Fibroblast of upper back skin (primary cell): ENCODE measurements at places on chromosomes 12 and 14.

- peak; percentile 44 for DNase-seq
Observed at GRCh38 chr12:6062757-6063735, 61.4 kb downstream of the VWF start.

- no peak for DNase-seq
Observed at GRCh38 chr12:121796855-121797751, 3.6 kb upstream of the RHOF start.

- DNase-seq, result peak; percentile 56
Observed at GRCh38 chr12:62738105-62738504, 196.8 kb downstream of the PPM1H start.

DNA sequence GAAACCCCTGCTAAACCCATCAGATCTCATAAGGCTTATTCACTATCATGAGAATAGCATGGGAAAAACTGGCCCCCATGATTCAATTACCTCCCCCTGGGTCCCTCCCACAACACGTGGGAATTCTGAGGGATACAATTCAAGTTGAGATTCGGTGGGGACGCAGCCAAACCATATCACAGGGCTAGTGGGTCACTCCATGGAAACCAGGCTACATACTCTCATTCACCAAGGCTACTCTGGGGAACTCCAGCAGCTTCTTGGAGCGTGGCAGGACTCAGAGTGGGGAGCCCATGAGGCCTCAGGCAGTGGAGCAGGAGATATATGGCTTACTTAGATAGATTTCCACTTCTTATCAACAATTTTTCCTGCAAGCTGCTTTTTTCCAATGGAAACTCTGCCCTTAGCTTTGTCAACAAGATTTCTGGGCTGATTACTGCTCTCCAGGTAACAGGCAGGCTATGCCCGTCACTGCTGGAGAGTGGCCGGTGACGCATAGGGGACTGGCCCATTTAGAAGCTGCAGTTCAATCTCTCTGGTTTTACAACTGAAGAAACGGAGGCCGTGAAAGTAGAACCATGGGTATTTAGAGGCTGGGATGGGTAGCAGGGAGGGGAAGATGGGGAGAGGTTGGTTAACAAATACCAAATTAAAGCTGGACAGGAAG, 16.5 kb downstream of the VDR start:
- DNase-seq, result no peak

DNA sequence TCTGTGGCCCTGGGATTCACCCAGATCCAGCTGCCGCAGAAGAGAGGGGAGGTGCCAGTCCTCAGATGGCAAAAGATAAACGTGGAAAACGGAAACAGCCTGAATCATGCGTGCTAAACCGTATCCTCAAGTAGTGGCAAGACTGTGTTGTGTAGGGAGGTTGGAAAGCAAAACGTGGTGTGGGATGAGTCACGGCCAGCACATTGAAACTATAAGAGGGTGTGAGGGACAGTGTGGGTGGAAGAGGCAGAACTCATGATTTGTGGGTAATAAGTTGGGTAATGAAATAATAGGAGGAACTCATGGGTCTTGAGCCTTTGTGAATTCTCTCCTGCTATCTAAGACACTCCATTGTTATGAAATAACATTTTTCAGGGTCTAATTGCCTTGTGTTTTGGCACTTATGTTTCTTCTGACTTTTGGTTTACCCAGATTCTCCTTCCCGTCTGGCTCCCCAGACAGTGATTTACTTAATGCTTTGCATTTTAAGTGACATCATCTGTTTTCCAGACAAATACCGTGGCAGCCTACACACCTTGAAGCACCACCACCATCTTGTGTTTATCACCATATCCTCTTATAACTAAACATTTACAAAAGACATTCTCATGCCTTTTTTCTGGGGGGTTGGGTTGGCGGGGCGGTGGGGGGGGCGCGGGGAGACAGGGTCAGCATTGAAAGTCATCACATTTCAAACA, 62.3 kb upstream of the PTCSC3 start:
- peak; percentile 2 for DNase-seq

- no peak for DNase-seq
Observed at GRCh38 chr14:70641548-70642302, at the start of gene TTC9. TTC9 (plus strand) TSS chr14:70641916; CDS start chr14:70642130, 214 bp downstream.

DNA sequence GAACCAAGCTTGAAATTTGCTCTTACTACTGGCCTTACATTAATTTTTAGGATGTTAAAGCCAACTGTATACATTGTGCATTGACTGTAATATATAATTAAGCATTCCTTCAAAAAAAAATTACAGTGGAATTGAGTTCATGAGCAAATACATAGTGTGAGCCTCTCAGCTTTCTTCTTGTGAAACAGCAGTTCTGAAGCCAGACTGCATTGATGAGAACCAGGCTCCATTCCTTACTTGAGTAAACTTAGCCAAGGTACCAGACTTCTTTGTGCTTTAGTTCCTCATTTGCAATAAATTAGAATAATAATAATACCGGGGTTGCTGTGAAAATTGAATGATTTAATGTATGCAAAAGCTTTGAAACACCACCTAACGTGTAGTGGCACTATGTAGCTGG, 169.5 kb downstream of the ANO4 start:
- DNase-seq, result no peak

DNA sequence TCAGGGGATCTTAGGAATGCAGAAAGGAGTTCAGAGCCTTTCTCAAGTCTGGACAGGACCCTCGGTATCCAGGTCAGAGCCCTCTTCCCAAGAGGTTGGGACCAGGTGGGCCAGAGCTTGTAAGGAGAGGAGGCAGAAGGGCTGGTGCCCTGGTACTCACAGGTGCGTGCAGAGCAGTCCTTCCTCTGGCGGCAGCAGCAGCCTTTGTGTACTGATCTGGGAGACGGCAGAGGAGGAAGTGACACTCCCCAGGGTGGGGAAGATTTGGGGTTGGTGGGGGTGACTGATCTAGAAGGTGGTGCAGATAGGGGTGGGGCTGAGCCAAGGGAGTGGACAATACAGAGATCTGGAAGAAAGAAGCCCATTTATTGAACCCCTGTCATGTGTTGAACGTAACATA, at the start of gene ITGB7:
Gene ITGB7, minus strand, starts transcription at position 210 of the 400 bp plus-strand sequence. CDS start 6,808 bp downstream, outside the sequence.
- no peak for DNase-seq

DNA sequence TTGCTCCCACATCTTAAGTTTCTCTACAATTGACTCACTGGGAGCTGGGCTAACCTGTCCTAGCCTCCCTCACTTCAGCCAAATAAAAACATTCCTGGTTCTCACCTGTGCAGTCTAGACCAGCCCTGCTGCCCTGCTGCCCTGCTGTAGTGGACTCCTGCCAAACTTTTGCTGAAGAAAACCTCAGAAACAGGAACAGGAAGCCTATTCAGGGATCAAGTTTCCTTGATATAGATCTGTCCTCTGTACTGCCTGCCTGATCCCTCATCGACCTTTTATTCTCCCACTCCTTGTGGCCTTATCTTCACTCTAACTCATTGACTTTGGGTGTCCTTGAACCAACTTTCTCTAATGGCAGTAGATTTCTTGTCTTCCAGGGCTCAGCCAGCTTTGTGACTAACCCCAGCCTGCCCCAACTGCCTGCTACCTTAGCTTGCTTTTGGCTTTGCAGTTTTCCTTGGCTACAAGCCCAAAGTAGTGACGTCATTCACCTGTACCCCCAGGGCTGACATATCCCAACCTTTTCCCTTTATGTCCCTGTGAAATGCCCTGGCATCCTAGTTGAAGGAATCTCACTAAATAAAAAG, 234.8 kb downstream of the DUSP6 start:
- DNase-seq, result no peak

DNA sequence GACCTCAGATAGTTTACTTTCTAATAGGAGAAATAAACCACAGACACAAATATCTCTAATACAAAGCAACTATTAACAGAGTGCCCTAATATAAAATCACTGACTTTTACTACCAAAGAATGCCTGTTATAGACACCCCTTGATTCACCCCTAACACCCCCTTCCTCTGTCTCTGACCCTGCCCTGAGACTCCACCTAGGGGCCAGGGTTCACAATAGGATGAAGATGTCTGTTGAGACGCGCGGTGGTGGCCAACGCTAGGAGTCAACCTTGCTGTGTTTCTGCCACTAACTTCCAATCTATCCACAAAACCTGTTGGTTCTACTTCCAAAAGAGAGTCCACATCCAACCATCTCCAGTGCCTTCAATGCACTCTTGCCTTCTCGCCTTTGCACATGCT, 10.9 kb upstream of the TC2N start:
- DNase-seq, result no peak

DNA sequence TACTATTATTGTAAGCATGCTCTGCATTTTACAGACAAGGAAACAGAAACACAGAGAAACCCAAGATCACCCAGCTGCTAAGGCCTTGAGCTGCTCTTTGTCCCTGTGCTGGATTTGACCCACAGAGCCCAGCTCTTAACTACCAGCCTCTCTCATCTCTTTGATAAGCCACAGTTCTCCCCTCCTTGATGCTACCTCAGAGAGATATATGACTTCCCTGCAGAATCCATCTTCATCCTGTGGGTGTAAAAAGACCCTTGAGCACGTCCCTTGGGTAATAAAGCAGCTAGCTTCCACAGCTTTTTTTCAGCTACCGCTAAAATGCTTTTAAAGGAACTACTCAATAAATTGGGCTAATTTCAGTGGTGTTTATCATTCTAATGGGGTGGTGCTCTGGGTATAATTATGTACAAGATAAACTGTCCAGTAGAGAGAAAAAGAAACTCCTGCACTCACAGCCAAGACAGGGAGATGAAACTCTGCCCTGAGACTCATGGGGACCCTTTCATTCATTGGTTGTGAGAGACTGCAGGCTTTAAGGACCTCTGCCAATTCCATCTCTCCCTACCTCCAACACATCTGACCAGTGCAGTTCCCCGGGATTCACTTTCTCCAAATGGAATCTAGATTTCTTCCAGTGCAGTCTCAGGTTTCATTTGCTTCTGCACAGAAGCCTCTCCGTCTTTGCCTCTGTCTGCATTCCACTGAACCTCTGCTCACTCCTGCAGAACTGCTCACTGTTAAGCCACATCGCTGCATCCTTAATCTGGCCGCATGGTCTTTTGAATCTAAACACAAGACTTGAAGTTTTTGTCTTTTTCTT, 24.7 kb upstream of the NTF3 start:
- peak; percentile 73 for DNase-seq

- DNase-seq, result no peak
Observed at GRCh38 chr12:119661882-119662281, 6.1 kb upstream of the PRKAB1 start.

- DNase-seq, result no peak
Observed at GRCh38 chr12:5568325-5568981, 136.5 kb downstream of the NTF3 start.

DNA sequence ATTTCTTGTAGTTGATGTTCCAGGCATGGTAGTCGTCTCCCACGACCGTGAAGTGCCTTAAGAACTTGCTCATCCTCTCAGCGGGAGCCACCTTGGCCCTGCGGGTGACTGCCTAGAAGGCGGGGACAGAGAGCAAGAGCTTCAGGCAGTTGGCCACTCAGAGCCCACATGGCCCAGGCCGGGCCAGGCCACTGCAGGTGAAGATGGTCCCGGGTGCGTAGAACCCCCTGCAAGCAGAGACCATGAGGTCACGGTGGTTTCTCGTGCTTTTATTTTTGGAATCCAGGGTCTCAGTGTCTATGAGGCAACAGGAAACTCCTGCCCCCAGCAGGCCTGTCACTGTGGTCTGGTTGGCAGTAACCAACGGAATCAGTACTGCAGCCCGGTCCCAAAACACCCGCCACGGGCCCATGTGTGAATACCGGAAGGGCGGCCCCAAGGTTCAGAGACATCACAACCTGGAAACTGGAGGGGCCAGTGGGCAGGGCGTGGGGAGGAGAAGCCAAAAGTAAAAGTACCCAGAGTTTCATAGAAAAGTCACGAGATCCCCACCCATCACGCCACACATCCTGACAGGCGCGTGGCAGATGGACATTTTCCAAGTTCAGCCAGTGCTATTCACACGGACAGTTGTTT, 27.5 kb downstream of the HVCN1 start:
- DNase-seq, result no peak

DNA sequence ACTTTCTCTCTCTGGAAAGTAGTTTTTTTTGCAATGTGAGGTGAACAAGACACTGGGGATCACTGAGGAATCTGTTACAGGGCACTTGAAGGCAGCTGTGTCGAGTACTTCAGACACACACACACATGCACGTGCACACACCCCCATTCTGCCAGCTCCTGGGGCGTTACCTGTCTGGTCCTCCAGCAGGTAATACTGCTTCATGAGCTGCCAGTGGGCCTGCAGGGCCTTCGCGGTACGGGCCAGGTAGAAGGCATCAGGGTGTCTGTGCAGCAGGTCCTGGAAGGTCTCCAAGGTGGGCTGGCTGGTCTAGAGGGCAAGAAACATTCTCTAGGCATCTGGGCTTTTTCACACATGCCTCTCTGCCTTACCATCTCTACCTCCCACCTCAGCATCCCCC, 5.1 kb downstream of the MCRS1 start:
- DNase-seq, result no peak

GRCh38 chr12:111215881-111216280, 153.0 kb downstream of the PHETA1 start:
- no peak for DNase-seq
